ENCODE measurements at places on chromosomes 7 and 10.

GRCh38 chr7:17878627-17879026 lies 61.7 kb downstream of the SNX13 start:
- DNase-seq, result no peak

GRCh38 chr7:81902536-81902935 lies 132.7 kb upstream of the HGF start:
- DNase-seq, result no peak

- DNase-seq, result no peak
These were observed 181.4 kb downstream of the SUGCT start for GRCh38 chr7:40316176-40316575.

DNA sequence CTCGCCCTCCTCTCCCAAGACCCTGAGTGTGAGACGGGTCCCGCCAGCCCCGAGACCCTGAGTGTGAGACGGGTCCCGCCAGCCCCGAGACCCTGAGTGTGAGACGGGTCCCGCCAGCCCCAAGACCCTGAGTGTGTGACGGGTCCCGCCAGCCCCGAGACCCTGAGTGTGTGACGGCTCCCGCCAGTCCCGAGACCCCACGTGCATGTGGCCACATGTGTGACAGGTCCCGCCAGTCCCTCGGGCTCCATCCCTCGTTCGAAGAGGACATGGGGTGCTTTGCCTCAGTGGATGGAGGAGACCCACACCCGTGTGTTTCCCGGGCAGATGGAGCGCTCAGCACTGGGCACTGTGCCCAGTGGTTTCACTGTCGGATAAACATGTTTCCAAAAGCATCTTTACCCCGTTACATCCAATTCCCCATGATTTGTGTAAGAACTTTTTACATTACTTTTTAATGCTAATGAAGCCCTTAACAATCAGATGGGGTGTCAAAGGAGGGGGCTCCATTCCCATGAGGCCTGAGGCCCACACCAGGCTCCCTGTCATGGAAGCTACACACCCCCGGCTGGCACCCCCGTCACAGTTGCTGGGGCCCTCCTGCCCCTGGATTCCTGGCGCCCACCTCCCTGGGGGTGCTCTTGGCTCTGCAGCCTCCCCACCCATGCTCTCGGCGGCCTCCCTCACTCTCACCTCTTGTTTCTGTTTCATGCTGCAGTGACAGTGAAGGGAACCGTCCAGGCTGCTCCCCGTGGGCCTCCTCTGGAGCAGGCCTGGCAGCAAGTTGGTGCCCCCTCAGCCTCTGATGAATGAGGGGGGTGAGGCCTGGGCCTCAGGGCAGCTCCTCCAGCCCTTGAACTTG lies 48.5 kb upstream of the CFAP46 start:
- DNase-seq, result no peak

DNA sequence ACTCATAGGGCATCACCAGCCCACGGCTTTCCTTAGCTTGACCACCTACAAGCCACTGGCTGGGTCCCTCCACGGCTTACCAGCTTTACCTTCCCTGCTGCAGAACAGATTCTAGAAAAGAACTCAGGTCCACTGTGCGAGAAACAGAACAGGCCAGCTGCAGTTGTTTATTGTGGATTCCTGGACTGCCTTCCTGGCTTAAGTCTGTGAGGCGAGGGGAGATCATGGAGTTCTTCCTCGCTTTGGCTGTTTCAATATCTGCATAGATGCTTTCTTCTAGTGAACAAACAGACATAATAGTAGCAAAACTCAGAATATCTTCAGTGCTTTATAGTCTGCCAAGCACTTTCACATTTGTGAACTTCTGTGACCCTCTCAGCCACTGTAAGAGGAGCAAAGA lies 162.9 kb upstream of the HABP2 start:
- no peak for DNase-seq

- peak; percentile 9 for DNase-seq
These were observed at the start of gene CNTNAP2 for GRCh38 chr7:146116521-146117222. Gene CNTNAP2 (plus strand): TSS chr7:146116801. CDS start chr7:146116877, 76 bp downstream.

DNA sequence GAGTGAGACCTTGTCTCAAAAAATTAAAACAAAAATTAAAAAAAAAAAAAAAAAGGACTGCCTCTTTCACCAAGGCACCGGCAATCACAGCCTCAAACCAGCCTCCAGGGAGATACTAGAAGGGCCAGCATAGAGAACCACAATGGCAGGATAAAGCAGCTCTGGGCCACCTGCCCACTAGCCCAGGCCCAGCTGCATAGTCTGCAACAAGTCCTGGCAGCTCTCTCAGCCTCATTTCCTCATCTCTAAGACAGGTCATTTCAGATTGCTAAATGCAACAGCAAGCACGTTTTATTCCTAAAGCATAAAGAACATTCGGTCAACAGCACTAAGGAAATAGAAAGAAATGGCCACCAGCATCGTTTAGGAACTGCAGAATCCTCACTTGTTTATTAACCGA lies 28.8 kb downstream of the XPNPEP1 start:
- peak; percentile 19 for DNase-seq

- no peak for DNase-seq
These were observed 76.7 kb downstream of the CCNY start for GRCh38 chr10:35412900-35413491.

- no peak for DNase-seq
These were observed 432.6 kb upstream of the KLF6 start for GRCh38 chr10:4217653-4218052.

DNA sequence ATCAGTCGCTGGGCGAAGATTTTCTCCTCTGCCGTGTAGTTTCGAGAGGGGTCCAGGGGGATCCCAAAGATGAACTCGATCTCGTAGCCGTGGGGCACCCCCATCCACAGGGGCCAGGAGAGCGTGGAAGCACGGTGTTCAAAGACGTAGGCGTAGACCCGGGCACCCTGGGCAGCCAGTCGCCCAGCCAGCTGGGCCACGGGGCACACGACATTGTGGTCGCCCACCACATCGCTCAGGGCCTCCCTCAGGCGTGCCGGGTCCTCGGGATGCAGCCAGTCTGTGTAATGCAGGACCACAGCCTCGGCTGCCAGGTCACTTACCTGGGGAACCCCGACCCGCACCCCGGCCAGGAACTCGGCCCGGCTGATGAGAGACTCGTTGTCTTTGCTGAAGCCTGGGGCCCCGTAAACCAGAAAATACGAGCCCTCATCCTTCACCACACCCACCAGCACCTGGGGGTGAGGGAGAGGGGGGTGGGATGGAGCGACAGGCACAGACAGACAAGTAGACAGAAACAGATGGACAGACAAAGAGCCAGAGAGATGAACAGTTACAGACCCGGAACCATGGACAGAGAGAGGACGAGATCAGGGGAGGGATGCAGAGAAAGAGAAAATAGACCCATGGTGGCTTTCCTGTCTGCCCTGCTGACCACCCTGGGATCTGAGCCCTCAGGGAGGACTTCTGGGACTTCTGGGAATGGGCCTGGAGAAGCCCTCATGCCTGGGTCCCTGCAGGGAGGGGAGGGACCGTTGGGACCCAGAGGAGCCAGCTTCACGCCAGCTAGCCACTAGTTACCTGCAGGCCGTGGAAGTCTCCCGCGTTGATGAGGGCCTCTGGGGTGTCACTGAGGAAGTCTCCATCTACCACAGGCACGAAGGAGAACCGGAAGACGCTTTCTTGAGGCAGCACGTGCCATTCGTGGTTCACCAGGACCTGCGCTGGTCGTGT lies 3.0 kb downstream of the ACHE start:
- no peak for DNase-seq

- DNase-seq, result no peak
These were observed 24.3 kb downstream of the SPAG6 start for GRCh38 chr10:22369434-22370072.

- no peak for DNase-seq
These were observed 18.0 kb downstream of the RBM33 start for GRCh38 chr7:155662343-155663043.

DNA sequence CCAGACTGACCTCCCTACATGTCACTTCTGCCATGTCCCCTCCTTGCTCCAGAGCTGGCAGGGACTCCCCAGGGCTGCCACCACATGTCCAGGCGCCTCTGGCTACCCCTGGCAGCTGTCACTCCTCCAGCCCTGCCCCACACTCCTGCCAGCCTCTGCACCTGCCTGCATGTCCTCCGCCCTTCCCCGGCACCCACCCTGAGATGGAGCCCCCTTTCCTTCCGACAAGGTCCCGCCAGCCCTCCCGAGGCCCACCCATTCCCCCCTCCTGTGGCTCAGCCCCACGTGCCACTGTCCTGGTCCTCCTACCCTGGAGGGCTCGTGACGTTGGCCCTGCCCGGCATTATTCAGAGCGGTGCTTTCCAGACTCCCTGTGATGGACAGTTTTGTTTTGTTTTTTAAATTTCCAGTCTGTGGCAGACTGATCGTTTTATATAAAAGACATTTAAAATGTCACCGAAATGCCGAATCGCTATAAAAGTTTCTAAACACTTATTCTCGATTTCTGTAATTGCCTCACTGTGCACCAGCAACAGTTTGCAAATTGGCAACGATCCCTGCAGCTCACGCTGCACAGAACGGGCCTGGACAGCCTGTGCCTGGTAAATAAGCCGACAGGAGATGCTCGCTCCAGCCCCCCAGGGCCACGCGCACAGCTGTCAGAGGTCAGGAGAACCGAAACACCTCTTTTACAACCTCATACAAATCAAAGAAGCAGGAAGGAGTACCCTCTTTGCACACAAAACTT lies 111.1 kb upstream of the SH2B2 start:
- DNase-seq, result peak; percentile 33

- no peak for DNase-seq
These were observed 290.9 kb downstream of the DNAJB9 start for GRCh38 chr7:108860615-108861014.

DNA sequence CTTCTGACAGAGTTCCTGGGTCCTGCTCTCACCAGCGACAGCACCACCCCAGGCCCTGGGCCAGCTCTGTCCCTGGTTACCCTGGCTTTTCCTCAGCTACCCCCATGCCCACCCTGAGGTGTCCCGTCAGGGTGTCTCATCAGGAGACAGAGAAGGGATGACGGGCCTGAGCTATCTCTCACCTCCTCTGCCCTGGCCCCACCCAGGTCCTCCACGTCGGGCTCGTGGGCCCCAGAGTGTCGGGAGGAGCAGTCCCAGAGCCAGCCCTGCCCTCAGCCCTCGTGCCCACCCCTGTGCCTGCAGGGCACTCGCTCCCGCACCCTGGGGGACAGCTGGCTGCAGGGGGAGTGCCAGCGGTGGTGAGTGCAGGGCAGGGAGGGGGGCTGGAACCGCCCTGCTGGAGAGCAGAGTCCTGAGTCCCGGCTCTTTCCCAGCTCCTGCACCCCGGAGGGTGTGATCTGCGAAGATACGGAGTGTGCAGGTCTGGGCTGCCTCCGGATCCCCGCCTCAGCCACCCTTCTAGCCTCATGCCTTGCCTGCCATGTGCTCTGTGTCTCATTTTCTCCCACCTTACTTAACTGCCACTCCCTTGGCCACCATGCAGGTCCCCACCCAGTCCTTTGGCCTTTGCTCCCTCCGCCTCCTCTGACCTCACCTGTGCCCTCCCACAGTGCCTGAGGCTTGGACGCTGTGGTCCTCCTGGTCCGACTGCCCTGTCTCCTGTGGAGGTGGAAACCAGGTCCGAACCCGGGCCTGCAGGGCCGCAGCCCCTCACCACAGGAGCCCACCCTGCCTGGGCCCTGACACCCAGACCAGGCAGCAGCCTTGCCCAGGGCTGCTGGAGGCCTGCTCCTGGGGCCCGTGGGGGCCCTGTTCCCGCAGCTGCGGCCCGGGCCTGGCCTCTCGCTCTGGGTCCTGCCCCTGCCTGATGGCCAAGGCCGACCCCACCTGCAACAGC lies 16.7 kb upstream of the ZNF862 start:
- no peak for DNase-seq

DNA sequence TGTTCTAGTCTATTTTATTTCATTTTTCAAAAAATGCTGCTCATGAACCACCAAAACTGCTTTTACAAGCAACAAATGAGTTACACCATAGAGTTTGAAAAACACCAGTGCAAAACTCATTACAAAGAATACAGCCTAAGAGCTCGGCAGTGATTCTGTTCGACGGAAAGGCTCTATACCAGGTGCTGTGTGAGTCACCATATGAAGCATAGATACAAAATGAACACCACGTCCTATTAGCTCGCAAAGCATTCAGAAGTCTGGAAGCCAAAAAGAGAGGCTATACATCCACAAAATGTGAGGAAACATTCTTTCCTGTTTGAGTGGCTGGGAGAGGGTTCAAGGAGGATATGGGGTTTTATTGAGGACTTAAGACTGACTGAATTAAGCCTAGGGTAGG lies 136.1 kb downstream of the ATE1 start:
- no peak for DNase-seq

- DNase-seq, result no peak
These were observed 9.2 kb downstream of the PLAU start for GRCh38 chr10:73920089-73920488.

DNA sequence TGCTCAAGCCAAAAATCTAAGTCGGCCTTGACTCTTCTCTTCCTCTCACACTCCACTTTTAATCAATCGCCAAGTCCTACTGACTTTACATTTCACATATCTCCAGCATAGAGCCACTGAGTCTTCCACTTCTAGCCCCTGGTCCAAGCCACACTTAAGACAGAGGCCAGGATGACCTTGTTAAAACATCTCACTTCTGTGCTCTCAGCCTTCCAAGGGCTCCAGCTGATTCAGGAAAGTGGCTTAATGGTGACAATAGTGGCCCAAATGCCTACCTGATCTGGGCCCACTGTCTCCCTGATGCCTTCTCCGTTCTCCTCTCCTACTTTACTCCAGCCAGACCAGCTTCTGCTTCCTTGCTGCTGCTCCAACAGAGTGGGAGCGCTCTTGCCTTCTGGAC lies 4.4 kb downstream of the TBATA start:
- no peak for DNase-seq

- no peak for DNase-seq
These were observed 191.3 kb downstream of the FGFR2 start for GRCh38 chr10:121406823-121407545.

DNA sequence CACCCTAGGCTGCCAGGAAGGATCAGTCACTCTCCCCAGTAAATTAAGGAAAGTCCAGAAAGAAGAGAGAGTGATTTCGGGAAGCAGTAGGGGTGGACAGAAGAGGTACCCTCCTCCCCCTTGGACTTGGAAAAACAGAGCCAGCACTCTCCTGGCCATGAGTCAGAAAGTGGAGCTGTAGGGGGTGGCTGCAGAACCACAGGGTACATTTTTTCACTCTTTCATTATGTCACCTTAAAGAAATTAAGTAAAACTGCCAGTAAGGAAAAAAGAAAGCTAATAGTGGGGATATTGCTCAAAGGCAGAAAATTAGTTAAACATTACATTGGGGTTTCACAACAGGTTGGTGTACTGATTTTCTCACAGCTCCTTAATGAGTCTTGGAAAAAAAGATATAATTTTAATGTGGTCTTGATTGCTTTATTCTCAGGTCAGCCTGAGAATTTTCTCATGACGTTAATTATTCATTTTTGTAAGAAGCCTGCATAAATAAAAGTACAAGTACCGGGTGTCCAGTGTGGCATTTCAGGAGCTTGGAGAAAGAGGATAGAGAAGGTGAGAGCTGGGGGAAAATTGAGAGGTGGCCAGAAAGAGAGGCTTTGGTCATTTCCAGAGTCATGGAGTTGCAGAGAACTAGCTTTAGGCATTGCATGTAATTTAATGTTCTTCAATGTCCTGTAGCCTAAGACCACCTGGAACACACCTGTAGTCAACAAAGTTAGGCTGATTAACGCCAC lies 23.2 kb upstream of the AOAH start:
- no peak for DNase-seq

- peak; percentile 53 for DNase-seq
These were observed 6.5 kb downstream of the INHBA start for GRCh38 chr7:41696323-41696916.

All from nucleus accumbens (tissue), 56 donors.